ENCODE measurements at places on chromosomes 12 and 14.

DNA sequence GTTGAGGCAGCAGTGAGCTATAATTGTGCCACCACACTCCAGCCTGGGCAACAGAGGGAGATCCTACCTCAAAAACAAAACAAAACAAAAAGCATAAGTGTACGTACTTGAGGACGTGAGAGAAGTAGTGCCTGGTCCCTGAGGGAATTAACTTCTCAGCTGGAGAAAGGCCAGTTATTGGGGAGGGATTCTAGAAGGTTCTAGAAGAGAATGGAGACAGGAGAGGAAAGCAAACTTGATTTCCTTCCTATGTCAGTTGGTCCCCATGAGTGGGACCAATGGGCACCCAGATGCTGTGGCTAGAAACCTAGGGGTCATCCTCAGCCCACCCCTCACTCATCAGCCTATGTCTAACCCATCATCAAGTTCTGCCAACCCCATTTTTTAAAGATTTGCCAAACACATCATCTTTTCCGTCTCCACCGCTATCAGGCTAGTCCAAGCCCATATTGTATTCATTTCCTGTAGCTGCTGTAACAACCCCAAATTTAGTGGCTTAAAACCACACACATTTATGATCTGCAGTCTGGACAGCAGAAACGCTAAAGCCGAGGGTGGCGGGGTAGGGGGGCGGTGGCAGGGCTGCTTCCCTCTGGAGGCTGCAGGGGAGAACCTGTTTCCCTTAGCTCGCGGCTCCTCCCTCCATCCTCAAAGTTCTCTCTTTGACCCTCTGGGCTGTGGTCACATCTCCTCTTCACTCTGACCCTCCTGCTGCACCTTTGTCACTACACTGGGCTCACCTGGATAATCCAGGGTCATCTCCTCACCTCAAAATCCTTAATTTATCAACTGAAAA, 7.2 kb upstream of the RBM19 start:
- no peak for DNase-seq

GRCh38 chr14:22488522-22489243, 100.3 kb downstream of the DAD1 start:
- no peak for DNase-seq

DNA sequence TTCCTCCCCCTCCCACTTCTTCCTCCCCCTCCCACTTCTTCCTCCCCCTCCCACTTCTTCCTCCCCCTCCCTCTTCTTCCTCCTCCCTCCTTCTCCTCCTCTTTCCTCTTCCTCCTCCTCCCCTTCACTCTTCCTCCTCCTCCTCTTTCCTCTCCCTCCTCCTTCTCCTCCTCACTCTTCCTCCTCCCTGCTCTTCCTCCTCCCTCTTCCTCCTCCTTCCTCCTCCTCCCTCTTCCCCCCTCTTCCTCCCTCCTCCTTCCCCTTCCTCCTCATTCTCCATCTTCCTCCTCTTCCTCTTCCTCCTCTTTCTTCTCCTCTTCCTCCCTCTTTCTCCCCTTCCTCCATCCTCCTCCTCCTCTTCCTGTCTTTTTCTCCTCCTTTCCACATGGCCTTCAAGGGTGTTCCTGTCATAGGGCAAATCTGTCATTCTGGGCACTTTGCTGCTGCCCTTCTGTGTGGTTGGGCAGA, 111.4 kb downstream of the PHETA1 start:
- no peak for DNase-seq

DNA sequence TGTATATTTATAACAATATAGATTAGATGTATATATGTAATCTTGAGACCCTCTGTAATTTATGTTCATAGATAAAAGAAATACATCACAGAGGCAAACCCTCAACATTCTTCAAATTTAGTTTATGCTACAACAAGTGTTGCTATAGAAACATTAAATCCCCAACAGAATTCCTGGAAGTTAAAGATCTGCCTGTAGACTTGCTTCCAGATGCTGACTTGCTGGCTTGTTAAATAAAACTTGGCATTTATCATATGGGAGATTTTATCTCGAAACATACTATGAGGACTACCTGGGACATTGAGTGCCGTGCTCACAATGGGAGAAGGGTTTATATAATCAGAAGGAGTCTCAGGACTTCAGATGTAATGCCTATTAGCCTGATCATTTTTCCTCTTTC, 136.3 kb upstream of the PLXNC1 start:
- DNase-seq: peak; percentile 59

GRCh38 chr14:99899578-99900178, 106.5 kb downstream of the EML1 start:
- no peak for DNase-seq

DNA sequence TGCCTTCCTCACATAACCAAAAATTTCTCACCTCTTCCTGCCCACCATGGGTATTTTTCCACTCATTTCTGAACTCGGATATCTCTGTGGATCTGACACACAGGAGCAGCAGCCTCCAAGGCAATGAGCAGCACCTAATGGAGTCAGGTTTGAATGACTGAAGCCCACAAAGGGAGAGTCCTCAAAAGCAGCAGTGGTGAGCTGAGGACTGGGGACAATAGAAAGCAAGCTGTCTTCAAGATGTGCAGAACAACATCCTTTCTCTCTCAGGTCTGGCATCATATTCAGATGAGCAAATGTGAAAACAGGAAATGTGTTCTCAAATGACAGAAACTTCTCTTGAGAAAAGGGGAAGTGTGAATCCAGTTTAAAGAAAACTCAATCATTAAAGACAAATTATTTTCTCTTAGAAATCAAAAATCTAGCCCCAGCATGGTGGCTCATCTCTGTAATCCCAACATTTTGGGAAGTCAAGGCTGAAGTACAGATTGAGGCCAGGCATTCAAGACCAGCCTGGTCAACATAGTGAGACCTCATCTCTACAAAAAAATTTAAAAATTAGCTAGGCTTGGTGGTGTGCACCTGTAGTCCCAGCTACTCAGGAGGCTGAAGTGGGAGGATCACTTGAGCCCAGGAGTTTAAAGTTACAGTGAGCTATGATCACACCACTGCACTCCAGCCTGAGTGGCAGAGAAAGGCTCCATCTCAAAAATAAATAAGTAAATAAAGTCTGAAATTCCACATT, 54.2 kb downstream of the C12orf42 start:
- no peak for DNase-seq

- DNase-seq: no peak
These were observed 31.5 kb downstream of the TMEM132D start for GRCh38 chr12:129871991-129872972.

DNA sequence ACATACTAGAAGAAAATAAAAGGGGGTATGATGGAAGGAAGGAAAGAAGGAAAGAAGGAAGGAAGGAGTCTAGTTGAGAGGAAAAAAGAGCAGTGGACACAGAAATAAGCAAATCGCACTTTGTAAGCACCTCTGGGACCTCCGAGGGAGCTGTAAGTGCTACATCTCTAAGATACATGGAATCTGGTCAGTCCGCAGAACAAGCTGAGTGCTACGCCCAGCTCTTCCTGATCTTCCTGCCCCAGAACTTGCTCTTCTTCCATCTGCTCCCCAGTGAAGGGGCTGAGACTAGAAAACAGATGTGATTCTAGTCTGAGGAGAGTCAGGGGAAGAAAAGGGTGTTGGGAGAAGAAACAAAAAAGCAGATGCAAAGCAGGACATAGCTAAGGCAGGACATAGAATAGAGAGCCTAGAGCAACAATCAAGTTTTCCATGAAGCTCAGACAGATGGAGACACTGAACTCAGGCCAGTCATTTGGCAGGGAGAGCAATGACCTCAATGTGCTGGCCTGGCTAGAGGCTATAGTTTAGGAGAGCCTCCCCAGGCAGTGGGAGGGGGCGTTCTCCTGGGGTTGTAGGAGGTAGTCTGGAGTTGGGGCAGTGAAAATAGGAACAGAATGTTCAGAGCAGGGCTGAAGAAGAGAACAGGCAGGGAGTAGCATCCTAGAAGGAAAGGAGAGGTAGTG, 1.7 kb upstream of the MFAP5 start:
- DNase-seq: peak; percentile 94

- DNase-seq: no peak
These were observed 27.5 kb downstream of the APOBEC1 start for GRCh38 chr12:7638064-7638759.

DNA sequence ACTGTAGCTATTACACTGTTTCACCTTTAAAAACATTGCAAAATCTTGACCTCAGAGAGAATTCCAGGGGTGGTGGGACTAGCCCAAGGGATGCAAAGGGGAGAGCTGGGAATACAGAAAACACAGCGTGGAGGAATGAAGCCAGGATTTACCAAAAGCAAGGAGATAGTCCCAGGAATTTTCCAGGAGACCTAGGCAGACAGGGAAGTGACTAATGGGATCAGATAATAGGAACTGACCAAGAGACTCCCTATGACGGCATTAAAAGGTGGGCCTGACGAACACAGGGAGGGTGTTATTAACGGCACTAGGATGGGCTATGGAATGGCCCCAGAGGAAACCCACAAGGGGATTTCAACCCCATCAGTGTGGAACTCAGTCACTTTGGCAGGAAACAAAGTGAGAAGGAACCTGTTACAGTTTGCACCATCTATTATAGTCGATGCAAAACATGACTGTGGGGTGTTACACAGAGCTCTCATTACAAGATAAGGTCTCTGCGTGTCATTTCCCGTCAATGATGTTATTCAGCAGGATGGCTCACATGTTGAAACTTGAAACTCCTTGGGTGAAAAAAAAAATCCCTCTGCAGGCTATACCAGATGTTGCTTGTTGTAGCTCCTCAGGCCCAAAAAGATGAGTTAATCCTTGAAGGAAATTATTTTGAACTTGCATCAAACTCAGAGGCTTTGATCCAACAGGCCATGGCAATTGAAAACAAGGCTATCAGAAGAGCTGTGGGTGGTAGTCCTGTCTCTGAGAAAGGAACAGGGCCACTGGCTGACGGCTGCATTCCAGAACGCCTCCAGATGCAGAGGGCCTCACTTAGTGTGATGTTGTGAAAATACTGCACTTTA, 58.7 kb downstream of the DRAM1 start:
- DNase-seq: peak; percentile 59

DNA sequence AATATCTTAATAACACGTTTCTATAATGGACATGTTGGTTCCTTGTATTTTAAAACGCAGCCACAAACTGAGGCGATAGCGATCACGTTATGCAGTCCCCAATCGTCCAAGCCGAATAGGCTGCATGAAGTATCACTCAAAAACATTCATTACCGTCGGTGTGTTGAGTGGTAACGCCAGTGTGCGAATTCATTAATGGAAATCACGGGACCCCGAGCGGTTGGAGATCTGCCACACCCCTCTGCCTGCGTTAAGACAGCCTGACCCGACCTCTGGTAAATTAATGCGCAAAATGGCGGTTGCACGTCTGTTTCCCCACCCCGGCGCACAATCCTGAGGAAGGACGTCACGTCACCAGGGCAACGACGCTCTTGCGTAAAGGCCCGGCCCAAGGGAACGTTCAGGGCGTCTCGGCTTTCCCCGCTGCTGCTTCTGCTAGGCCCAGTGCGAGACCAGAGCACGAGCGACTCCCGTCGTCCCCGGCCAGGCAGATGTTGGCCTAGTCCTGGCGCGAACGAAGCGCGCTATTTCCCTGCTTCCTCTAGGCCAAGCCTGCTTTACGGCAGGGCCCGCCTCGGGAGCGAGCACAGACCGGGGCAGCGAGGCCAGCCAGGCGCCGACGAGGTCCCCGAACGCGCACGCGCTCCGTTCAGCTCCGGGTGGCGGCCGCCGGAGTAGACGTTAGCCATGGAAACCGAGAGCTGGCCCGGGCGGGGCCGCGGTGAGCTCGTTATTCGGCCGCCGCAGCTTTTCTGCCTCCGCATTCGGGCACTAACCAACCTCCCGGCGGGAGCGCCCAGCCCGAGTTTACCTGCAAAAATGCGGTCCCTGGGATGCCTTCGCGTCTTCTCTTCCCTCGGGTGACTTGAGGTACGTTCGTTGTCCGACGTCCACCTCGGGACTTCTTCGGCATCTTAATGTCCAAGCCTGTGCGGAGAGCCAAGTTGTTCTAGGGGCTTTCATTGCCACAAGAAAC, at the start of gene PCNX4:
TSS of gene PCNX4 (plus strand) at position 374 of the 976 bp plus-strand sequence. CDS start 15,716 bp downstream, outside the sequence.
- DNase-seq: peak; percentile 99

GRCh38 chr12:84704856-84705255, 207.7 kb downstream of the SLC6A15 start:
- no peak for DNase-seq

DNA sequence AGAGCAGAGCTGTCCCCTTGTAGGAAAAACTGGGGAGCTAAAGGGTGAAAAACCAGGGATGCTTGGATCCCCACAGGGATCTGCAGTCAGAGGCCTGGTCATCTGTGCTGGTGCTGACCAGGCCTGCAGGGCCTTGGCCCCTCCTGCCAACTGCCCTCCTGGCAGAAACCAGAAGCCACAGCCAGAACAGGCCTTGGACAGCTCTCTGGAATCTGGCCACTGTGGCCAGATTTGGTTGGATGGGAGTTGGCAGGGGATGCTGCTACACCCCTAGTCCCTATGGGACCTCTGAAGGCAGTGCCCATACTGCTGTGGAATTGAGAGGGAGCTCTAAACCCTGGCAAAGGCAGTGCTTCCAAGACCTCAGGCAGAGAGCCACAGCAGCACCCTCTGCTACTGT, 9.2 kb upstream of the GPX2 start:
- no peak for DNase-seq

DNA sequence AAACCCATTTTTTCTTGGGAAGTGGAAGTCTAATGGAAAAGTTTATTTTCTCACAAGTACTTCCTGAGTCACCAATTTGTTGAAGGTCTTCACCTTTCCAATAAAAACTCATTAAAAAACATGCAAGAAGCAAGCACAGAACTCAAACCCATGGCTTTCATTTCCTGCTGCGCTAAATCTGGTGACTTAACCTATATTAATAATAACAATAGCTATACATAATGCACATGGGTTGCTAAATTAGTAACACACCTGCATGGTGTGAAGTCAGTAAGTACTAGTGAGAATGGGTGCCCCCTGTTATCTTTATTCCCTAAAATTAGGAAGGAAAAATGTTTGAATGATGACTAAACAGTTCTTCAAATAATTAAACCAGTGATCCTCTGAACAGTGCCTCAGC, 52.3 kb downstream of the PPP2R5C start:
- DNase-seq: no peak

- no peak for DNase-seq
These were observed 59.2 kb downstream of the CHST11 start for GRCh38 chr12:104515899-104516298.

DNA sequence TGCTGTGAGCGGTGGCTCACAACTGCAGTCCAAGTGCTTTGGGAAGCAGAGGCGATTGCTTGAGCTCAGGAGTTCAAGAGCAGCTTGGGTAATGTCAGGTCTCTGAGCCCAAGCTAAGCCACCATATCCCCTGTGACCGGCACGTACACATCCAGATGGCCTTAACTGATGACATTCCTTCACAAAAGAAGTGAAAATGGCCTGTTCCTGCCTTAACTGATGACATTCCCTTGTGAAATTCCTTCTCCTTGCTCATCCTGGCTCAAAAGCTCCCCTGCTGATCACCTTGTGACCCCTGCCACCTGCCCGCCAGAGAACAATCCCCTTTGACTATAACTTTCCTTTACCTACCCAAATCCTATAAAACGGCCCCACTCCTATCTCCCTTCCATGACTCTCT, 48.6 kb downstream of the SLC25A47 start:
- no peak for DNase-seq

- DNase-seq: no peak
These were observed 1.3 kb downstream of the PRPH start for GRCh38 chr12:49296034-49296835.

DNA sequence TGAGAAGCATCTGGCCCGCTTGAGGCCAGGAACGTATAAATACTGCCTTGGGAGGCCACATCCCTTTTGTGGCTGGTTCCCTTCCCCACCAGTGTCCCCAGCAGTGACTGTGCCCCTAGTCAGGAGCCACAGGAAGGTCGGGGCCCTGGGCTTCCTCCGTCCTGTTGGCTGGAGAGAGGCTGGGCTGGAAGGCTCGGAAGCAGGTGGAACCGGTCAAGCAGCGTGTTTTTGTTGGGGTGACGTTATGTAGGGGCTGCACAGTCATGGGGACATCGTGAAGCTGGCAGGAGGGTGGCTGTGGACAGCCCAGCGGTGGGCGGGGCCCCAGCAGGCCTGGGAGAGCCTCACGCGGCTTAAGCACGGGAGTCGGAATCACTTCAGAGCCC, 10.1 kb downstream of the XRCC3 start:
- no peak for DNase-seq

Measured in muscle of arm (tissue), 14 donors.